ENCODE measurements at places on chromosomes 5 and 9.
A peak's percentile ranks its signal among the peaks of the same experiment; 100 is the strongest.

- DNase-seq: no peak
These were observed 370.8 kb downstream of the TLE1 start for GRCh38 chr9:81318571-81318970.

- DNase-seq: no peak
These were observed 304.1 kb downstream of the MAT2B start for GRCh38 chr5:163809473-163809872.

GRCh38 chr9:4668604-4669003 lies 2.3 kb upstream of the SPATA6L start:
- no peak for DNase-seq

- DNase-seq: no peak
These were observed 29.5 kb upstream of the PLIN2 start for GRCh38 chr9:19156805-19157204.

- DNase-seq: peak; percentile 6
These were observed 599.8 kb upstream of the BRINP1 start for GRCh38 chr9:119968836-119969707.

- no peak for DNase-seq
These were observed 15.0 kb downstream of the FBXO38 start for GRCh38 chr5:148398698-148399121.

GRCh38 chr9:85941622-85941940 lies 635 bp downstream of the NAA35 start:
- no peak for DNase-seq

GRCh38 chr5:80986382-80986781 lies 26.2 kb downstream of the RASGRF2 start:
- no peak for DNase-seq

DNA sequence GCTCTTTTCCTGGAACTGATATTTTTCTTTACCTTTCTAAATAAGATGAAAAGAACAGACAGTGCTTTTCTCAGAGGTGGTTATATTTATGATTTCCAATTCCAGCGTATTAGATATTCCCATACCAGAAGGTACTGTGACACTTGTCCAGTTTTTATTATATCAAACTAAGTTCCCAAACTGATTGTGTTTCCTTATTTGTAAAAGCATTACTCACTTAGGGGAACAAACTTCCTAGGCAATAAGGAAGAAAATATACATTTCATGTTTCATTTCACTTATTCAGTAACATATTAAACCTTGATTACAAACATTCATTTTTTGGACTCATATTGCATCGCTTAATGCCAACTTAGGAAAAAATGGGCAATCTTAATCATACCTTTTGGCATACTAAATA lies 1480.0 kb upstream of the NUDT12 start:
- no peak for DNase-seq

GRCh38 chr9:83266666-83267496 lies 203.9 kb upstream of the RASEF start:
- DNase-seq: no peak

- DNase-seq: no peak
These were observed 242.1 kb downstream of the HCN1 start for GRCh38 chr5:45454114-45454513.

DNA sequence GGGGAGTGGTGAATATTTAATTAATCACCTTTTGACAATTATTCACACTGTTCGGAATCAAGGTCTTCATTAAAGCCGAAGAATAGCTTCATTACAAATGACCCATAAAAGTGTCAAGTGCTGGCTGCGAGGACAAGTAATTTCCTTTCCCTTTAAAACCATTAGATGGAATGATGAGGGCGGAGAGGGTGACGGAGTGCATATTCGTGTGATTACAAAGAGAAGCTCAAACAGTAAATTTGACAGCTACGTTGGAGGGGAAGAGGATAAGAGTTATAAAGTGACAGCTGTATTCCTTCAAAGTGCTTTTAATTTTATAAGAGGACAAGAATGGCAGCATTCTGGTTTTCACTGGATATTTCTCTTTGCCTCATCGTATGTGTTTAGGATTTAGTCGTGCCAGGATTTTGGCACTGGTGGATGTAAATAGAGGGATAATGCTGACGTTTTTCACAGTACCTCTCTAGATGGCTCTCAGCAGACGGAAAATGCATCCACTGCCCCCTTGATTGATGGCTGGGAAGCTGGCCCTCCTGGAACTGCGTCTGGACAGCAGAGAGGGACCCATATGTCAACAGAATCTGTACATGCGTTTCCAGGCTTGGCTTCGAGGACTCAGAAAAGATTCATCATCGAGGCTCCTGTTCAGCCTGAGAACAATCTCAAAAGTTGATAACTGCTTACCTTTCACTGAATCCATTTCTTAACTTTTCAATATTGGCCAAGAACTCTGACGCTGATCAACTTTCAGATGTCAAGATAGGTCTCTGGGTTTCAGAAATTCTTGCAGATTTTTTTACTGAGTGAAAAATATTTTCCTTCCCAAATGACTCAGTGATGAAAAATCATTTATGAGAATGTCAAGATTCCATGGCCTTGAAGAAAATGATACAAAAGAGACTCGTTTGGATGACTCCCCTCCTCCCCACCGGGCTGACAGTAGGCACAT lies 50.4 kb upstream of the IRX2 start:
- DNase-seq: no peak

DNA sequence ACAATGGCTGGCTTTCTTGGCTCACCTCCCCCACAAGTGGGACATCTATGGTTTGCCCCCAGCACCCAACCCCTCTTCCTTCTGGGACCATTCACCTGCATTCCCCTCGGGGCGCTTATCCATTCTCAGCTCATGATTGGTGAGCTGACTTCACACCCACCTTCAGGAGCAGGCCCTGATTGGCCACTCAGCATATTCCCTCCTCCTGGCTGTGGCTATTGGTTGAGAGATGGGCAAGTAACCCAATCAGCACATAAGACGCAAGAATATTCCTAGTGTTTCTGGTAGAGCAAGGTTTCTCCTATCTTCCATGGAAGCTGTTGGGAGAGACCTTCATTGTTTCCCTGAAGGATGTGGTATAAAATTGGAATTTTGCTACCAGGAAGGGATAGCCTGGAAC lies 22.7 kb upstream of the UNC5A start:
- no peak for DNase-seq

DNA sequence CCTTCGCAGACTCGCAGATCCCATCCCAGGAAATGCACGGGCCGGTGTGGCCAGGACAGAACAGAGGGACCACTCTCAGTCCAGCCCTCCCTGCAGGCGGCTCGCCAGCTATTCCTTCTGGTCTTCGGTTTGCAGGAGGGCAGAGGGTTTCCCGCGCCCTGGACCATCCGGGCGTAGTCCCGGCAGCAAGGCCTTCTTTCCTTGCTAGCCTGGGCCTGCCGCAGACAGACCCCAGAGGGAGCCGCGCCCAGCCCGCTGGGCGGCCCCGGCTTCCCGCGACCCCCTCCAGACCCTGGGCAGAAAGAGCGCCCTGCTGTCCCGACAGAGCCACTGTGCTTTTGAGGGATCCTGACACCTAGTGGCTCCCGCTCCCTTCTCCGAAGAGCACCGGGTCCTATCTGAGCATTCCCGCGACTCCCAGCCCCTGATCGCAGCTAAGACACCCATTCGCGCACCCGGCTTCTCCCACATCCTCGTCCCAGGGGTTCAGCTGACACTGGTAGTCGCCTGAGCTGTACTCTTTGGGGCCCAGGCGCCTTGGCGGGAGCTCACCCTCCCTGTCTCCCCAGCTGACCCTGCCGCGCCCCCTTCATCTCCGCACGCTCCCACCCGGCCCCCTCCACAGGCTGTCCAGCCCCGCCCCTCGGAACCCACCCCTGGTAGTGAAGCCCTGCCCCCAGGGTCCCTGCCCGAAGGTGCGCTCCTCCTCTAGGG lies 1.1 kb downstream of the CFAP90 start:
- DNase-seq: no peak

Measured in stimulated activated CD4-positive, alpha-beta T cell treated with anti-CD3 and anti-CD28 coated beads, Interleukin-15, amount 100 ng/mL, for 1 hour (primary cell).